ENCODE measurements at places on chromosomes 5 and 9.

GRCh38 chr9:117795271-117795670 is 91.1 kb downstream of the TLR4 start:
- no peak for DNase-seq

GRCh38 chr9:18073002-18073401 is 401.0 kb upstream of the ADAMTSL1 start:
- DNase-seq: no peak

- DNase-seq: no peak
These were observed 70.2 kb upstream of the COL5A1 start for GRCh38 chr9:134571326-134571931.

DNA sequence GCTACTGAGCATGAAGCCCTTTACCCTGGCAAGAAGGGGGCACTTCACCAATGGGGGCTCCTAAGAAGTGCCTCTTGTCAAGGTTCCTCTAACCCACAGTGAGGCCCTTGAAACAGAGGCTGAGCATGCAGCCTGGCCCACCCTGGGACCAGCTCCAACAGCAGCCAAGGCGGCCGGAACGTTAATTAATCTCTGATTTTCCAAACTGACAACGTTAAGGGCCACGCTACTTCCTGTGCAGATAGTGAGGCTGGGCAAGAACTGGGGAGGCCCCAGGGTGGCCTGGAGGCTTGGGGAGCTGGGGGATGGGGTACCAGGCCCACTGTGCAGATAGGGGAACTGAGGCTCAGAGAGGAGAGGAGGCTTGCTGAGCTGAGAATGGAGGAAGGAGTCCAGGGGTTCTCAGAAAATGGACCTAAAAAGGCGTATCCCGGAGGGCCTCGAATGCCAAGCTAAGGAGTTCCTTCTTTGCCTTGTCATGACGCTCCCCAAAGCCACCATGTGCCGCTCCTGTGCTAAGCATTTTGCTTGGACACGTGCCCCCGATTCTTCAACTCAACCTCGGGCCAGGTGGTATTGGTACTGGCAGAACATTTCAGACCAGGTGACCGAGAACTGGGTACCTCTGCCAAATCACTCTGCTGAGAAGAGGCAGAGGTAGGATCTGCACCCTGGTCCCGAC is 72.0 kb upstream of the STXBP1 start:
- no peak for DNase-seq

- DNase-seq: no peak
These were observed 93.8 kb upstream of the BNC2 start for GRCh38 chr9:16964228-16964627.

GRCh38 chr5:74224331-74224730 is 416.2 kb downstream of the ENC1 start:
- DNase-seq: no peak

DNA sequence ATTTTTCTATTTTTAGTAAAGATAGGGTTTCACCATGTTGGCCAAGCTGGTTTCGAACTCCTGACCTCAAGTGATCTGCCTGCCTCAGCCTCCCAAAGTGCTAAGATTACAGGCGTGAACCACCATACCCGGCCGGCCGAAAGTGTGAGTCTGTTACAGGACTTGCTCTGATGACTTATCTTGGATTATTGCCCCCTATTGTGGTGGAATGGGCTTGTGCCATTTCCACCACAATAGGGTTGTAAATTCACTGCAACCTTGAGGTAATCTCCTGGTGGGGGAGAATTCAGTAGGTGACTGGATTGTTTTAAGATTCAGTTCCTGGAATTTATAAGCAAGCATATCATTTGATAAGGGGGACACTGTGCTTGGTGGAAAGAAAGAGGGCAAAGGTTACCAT is 15.0 kb upstream of the HMGCR start:
- no peak for DNase-seq

GRCh38 chr5:13985731-13986418 is 41.4 kb upstream of the DNAH5 start:
- DNase-seq: no peak

- DNase-seq: no peak
These were observed 120.6 kb upstream of the MEF2C start for GRCh38 chr5:89003563-89004036.

- DNase-seq: no peak
These were observed 46.2 kb upstream of the IFNE start for GRCh38 chr9:21528123-21528808.

GRCh38 chr5:167745868-167746267 is 545.6 kb upstream of the WWC1 start:
- no peak for DNase-seq

DNA sequence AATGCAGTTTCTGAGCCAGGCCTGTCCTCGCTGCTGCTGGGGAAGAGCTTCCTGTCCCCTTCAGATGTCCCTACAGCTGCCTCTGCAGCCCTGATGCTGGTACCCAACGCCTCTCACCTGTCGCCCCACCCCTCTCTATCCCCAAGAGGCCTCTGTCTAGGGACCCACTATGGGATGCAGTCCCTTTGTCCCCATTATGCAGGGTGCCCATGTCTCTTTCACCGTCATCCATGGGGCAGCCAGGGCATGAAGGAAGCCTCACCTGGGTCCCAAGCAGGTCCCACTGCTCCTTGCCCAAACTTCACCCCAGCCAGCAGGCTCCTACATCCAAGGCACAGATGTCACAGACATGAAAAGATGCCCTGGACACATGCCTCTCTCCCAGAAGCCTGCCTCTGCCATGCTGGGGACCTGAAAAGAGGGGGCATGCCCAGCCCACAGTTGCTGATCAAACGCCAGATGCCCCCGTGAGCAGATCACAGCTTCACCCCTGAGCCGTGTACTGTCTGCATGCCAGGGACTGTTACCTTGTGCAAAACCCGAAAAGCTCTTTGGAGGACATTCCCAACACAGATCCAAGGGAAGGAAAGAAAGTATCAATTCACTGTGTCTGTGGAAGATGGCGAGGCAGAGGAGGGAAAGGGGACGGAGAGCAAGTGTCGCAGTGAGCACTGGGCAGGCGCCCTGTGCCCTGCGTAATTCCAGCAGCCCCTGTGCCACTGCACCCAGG is 81.0 kb downstream of the ADAMTS2 start:
- no peak for DNase-seq

DNA sequence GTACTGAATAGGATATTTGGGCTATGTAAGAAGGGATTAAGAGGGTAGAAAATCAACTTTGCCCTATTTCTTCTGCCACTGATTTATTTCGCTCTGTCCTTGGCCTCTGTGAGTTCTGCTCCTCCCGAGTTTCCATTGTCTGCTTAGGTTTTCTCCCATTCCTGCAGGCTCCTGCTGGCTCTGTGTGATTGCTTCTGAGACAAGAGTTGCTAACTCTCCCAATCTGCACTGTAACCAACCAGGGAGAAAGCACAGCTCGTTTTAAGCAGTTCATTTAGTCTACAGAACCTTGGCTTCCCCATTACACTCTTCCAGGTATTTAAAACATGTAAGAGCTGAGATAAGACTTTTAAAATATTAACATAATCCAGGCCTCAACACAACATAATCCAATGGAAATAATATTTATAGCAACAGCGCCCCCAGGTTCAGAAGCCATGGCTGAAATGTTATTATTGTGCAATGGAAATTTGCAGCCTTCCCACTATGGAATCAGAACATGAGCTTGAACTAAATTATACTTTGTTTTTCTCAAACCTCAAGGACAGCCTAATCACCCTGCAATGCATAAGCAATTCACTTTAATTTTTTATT is 203.5 kb downstream of the ERCC6L2 start:
- DNase-seq: no peak

GRCh38 chr5:8740595-8740994 is 805.3 kb downstream of the SEMA5A start:
- no peak for DNase-seq

- DNase-seq: no peak
These were observed 33.4 kb downstream of the VAV2 start for GRCh38 chr9:133958756-133959155.

DNA sequence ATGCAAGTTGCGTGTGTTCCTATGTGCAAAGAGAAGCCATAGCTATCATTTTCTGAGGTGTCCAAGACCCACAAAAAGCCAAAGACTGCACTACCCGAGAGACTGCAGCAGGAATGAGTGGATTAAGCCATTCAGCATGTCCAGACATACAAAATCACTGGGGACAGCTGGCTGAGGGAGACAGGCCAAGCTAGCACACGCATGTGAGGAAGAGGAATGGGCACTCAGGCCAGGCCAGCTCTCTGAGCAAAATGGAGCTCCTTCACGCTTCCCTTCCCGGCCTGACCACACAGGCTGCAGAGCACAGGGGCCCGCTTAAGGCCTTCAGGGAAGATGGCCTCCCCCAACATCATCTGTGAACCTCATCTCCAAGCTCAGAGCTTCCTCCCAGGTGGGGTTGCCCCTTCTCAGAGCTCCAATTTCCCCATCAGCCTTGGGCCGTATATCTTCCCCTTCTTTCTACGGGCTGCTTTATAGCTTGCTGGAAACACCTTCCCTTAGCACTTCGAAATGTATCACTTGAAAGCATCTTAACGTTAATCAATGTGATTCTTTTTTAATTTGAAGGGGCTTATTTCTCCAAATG is 8.4 kb downstream of the DCANP1 start:
- DNase-seq: no peak

GRCh38 chr5:82816926-82817325 is 260.3 kb downstream of the TMEM167A start:
- no peak for DNase-seq

DNA sequence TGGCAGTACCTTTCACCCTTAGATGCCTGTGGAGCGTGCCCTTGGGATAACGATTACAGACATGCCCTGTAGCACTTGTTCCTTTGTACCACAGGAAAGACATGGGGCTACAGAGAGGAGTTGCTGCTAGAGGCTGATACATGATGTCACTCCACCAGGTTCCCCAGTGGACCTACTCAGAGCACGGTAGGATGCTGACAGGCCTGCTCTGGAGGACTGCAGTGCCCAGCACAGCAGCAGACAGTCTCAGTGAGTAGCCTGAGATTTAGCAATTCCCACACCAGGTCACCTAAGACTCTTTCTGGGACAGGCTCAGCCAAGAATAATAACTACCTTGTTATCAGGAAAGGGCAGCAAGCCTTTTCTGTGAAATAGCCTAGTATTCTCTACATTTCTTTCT is 28.8 kb downstream of the PDE4D start:
- no peak for DNase-seq

DNA sequence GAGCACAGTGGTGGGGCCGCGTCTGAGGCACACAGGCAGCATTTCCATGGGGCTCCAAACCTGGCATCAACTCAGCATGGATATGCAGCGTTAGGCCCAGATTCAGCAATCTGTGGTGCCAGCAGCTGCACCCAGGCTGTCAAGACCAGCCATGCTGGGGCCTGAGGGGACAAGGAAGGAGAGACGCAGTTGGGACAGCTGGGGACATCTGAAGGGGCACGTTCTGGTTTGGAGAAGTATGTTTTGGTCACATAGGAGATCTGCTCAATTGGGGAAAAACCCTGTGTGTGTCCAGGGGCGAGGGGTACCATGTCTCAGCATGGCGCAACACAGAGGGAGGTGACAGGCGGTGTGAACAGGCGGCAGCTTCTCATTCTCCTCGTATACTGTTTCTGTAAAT is 66.6 kb upstream of the ECM2 start:
- DNase-seq: no peak

- no peak for DNase-seq
These were observed 9.8 kb downstream of the GRXCR2 start for GRCh38 chr5:145863003-145863402.

DNA sequence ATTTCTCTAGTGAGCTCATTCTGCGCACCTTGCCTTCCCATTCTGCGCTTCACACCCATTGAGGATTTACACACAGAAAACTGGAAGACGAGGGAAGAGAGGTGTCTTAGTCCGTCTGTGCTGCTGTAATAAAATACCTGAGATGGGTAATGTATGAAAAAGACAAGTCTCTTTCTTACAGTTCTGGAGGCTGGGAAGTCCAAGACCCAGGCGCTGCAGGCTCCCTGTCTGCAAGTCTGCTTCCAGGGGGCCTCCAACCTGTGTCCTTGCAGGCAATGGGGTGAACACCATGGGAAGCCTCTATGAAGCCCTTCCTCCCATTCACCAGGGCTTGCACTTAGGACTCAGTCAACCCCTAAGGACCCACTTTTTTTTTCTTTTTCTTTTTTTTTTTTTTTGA is 245.0 kb downstream of the AUH start:
- DNase-seq: no peak

DNA sequence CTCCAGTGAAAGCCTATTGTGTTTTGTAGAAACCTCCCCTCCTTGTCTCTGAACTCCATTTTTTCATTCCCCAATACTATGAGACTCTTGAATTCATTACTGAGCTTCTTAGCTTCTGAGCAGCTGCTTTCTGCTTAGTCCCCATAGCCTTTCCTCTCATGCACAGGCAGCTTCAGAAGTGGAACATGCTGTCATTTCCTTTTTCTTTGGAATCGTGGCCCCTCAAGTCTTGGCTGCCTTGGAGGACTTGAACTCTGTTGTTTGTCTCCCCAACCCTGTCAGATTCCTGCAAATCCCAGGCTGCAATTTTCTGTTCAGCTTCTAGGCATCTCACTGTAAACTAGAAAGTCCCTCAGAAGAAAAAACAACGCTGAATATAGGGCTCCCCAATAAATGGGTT is 268.5 kb downstream of the ARRDC3 start:
- DNase-seq: no peak

GRCh38 chr5:31936683-31937082 is 237.4 kb downstream of the GOLPH3 start:
- DNase-seq: no peak

- DNase-seq: no peak
These were observed 51.2 kb downstream of the SIL1 start for GRCh38 chr5:139146809-139147482.

- DNase-seq: no peak
These were observed 59.2 kb downstream of the PHAX start for GRCh38 chr5:126659805-126660482.

GRCh38 chr5:134430001-134430569 is 18.4 kb upstream of the CDKN2AIPNL start:
- no peak for DNase-seq

GRCh38 chr5:157108976-157109375 is at the start of gene HAVCR2:
Gene HAVCR2 (minus strand): TSS chr5:157109044. CDS start chr5:157108983, 61 bp downstream.
- peak; percentile 3 for DNase-seq

GRCh38 chr5:123735384-123735783 is 223.4 kb downstream of the CSNK1G3 start:
- no peak for DNase-seq

DNA sequence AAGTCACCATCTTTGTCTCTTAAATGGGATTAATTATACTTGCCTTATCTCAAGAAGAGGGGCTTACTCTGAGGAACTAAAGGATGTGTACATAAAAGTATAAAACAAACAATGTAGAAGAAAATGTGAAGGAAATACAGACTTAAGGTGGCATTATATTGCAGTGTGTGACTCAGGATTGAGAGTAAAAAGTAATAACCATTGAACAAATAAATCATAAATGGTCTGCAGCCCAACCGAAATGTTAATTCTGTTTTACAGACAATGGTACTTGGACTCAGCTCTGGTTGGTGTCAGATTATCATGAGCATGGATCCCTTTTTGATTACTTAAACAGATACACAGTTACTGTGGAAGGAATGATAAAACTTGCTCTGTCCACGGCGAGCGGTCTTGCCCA is 37.4 kb downstream of the TGFBR1 start:
- DNase-seq: no peak

GRCh38 chr9:127536499-127536898 is 75.6 kb upstream of the STXBP1 start:
- no peak for DNase-seq

- DNase-seq: no peak
These were observed 135.0 kb upstream of the SMARCA2 start for GRCh38 chr9:1880038-1880565.

All from effector CD8-positive, alpha-beta T cell (primary cell).